KBM-7 (cell line): ENCODE measurements at places on chromosomes 4 and X.
A peak's percentile ranks its signal among the peaks of the same experiment; 100 is the strongest.

GRCh38 chrX:114619874-114620273, 36.0 kb downstream of the HTR2C start:
- peak; percentile 20 for DNase-seq

GRCh38 chrX:104435249-104435648, 130.8 kb upstream of the IL1RAPL2 start:
- no peak for DNase-seq

GRCh38 chrX:74613370-74614092, 893 bp downstream of the RLIM start:
- peak; percentile 78 for DNase-seq

- DNase-seq = no peak
Measured at GRCh38 chr4:153909672-153910071, 120.8 kb upstream of the SFRP2 start.

DNA sequence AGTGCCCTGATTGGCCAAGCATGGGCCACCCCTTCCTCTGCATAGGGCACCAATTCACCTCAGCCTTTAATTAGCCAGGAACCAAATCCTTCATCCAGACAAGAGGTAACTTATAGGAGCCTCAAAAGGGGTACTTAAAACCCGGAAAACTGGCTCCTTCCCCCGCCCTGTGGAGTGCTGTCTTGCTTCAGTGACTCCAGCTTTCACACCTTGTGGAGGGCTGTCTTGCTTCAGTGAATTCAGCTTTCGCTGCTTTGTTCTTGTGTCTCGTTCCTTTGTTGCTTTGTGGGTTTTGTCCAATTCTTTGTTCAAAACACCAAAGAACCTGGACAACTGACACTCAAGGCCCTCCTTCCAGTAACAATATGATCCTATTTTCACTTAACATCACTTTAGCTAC, 82.2 kb upstream of the FRG1 start:
- DNase-seq = no peak

GRCh38 chrX:13968198-13968597, 61.5 kb downstream of the GEMIN8 start:
- DNase-seq = no peak

- peak; percentile 98 for DNase-seq
Measured at GRCh38 chr4:170259631-170260153, 169.9 kb upstream of the AADAT start.

DNA sequence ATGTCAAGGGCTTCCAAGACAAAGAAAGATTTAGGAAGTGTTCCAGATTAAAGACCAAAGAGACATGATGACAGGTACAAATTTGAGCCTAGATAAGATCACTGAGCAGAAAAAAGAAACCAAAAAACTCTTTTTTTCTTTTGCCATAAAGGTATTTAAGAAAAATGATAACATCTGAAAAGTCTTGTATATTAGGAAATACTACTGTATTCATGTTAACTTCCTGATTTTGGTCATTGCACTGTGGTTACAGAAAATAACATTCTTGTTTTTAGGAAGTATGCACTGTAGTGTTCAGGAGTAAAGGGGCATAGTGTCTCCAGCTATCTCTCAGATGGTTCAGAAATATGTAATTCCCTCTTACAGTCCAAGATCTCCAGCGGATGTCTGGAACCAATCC, 37.1 kb downstream of the RWDD4 start:
- DNase-seq = peak; percentile 63
